ENCODE measurements at places on chromosomes 5 and 9.

DNA sequence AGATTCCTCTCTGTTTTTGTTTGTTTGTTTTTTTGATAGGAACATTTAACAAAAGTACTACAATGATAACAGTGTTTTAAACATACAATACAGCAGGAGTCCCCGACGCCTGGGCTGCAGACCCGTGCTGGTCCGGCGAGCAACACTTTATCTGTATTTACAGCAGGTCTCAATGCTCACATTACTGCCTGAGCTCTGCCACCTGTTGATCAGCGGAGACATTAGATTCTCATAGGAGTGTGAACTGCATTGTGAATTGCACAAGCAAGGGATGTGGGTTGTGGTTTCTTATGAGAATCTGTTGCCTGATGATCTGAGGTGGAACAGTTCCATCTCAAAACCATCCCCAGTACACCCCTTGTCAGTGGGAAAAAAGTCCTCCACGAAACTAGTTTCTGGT, 1068.5 kb upstream of the CDH10 start:
- DNase-seq = no peak

DNA sequence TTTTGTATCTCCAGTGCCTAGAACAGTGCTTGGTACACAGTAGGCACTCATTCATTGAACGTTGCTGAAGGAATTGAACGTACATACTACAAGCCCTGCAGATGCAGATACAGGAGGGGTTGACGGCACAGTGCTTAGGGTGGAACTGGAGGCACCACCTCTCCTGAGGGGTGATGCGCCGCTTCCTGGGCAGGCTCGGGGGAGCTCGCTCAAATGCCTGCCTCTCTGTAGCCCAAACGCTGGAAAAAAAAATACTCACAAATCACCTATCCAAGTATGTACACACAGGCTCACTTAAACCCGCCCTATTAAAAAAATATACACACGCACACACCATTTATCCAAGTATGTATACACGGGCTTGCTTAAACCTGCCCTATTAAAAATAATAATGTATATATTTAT, 536 bp upstream of the COMMD10 start:
- peak; percentile 22 for DNase-seq

DNA sequence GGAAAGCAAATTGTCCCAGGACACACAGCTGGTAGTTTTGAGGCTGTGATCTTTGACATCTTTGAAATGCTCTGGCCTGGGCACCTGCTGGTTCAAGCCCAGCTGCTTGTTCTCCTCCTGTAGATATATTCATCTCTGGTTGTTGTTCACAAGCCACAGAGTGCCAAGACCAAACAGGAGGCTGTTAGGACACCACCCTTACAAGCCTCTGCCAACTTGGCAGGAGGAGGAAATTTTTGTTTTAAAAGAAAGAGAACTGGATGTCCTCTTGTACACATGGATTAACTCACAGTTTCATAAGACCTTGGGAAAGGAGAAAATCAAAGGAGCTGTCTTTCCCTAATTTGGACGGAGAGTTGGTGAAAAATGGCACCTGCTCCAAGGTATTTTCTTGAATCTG, 8.5 kb upstream of the ZFP62 start:
- DNase-seq = no peak

DNA sequence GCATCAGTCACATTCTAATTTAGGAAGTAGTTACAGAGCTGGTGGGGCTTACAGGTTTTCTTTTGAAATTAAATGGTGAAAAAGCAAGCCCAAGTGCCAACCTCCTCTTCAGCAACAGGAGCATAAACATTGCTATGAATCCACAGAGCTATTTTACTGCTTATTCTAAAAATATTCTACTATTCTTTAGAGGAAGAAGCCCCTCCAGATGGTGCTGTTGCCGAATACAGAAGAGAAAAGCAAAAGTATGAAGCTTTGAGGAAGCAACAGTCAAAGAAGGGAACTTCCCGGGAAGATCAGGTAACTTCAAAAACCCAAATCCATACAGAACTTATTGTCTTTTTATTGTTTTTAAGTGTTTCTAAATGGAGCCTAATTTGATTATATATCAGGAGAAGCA, 202.8 kb downstream of the CWC27 start:
- no peak for DNase-seq

DNA sequence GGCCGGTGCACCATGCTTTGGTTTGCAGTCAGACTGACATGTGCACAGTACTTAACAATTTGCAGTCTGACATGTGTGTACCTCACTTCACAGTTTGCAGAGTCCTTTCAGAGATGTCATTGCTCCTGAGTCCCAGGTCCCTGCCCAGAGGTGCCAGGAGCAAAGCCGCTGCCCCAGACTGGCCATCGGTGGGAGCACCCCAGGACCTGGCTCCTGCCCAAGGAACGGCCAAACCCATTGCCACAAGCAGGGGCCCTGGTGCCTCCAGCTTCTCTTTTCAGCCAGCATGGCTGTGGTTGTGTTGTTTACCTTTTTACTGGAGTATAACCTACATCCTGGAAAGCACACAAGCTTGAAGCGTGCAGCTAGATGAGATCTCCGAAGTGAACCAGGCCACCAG, 28.6 kb downstream of the RASGEF1C start:
- DNase-seq = no peak

- DNase-seq = no peak
Observed at GRCh38 chr5:147925020-147925419, 18.7 kb upstream of the C5orf46 start.

GRCh38 chr9:94934816-94935328, 208.4 kb downstream of the AOPEP start:
- no peak for DNase-seq

DNA sequence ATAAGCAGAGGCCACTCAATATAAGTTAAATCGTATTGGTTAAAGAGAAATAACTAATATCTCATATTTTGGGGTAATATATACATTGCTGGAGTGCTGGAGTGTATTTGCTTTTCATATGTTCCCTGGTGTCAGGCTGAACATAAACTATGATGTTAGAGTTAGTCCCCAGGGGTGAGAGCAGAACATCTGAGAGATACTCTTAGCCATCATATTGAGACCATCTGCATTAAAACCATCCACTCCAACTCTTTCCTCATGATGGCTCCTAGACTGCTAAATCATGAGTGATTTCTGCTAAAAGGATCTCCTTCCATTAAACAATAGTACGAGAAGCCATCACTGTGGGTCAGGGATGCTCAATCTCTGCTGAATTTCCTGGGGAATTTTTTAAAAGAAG, 436.2 kb downstream of the DTWD2 start:
- no peak for DNase-seq

- no peak for DNase-seq
Observed at GRCh38 chr9:85425153-85425611, 316.6 kb downstream of the AGTPBP1 start.

GRCh38 chr9:18385696-18386490, 88.1 kb upstream of the ADAMTSL1 start:
- no peak for DNase-seq

DNA sequence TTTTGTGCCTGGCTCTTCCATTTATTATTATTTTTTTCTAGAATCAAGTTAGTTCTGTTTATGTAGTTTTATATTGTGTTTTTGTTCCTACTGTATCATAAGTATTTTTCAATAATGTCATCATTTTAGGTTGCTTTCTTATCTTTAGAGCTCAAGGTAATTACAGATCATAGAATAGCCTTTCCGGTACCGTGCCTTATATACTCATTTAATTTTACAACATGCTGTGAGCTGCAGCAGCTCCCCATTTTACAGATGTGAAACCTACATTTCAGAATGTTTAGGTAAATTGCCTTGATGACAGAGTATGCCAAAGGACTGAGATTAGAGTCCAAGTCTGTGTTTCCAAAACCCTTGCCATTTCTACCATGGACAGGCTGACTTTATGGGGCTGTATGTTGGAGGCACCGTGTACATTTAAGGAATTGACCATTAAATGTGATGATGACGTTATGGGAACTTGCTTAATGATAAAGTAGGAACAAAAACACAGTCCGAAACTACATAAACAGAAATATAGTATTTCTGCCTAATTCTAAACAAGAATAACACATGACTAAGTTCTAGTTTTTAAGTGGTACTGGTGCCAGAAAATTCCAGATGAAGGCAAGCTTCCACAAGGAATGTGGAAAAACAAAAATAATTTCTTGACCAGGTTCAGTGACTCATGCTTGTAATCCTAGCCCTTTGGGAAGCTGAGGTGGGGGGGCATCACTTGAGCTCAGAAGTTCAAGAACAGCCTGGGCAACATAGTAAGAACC, 97.7 kb downstream of the IQGAP2 start:
- DNase-seq = no peak

DNA sequence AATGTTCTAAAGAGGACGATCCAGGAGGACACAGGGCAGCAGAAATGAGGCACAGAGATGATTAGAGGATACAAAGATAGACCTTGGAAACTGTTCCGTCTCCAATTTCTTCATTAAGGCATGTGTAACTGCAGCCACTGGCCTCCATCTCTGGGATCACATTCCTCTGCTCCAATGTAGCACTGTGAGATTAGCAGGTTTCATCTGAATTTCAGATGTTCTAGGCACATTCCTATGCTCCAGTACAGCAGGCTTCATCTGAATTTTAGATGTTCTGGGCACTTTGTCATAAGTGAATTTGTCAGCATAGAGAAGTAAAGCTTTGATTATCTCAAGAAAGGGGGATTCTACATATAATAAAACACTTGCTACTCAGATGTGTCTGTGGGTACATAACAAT, 671.4 kb downstream of the MTRR start:
- no peak for DNase-seq

DNA sequence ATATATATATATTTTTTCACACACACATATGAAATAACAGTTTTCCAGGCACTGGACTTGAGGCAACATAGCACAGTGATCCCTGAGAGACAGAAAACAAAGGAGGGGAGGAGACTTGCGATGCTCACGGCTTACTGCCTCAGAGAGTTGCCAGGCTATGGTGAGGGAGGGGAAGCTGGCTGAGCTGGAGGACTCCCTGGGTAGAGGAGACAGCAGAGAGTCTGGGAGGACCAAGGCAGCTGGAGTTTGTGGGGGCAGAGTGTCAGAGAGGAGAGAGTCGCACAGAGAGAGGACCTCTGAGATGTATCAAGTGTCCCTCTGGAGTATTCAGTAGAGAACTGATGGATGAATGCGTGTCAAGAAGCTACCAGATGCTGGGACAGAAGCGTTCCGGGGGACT, 23.1 kb upstream of the QSOX2 start:
- DNase-seq = no peak

DNA sequence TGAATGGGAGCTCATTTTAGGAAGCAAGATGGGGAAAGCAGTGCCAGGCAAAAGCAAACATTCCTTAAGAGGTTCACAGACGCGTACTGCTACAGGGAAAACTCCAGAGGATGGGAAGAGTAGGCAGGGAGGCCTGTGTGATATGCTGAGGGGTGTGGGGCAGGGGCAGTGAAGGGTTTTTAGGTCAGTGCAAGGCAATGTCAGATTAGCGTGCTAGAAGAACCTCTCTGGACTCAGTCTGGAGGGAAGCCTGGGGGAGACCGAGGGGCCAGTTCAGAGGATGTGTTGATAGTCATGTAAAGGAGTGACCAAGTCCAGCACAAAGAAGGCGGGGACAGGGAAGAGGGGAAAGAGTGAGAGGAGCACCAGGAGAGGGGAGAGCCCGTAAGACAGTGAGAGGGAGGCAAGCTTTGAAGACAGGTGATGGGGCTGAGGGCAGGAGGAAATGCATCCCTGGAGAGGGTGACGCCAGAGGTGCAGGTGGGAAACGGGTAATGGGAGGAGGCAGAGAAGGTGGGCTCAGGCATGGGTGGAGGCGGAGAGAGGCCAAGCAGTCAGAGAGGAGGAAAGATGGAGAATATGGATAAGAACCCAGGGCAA, 134.5 kb downstream of the MTX3 start:
- DNase-seq = no peak

DNA sequence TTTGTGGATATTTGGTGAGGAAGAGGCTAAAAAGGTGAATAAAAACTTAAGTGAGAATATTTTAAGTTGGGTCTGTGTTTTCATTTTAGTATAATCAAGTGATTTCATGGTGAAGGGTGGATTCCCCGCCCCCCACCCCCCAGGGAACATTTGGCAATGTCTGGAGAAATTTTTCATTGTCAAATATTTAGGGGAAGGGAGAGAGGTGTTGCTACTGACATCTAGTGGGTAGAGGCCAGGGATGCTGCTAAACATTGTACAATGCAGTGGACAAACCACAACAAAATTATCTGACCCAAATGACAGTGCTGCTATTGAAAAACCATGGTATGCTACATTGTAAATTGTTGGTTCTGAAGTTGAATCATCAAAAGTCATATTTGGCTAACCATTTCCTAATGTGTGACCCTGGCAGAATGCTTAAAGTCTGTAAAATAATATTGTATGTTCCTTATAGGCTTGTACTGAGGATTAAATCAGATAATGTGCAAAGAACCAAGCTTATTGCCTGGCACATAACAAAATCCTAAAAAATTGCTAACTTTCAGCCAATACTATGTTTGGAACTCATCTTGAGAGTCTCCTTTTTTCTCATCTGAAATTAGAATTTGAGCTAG, 5.6 kb downstream of the C5orf24 start:
- DNase-seq = no peak

- DNase-seq = no peak
Observed at GRCh38 chr5:114335391-114335790, 26.5 kb upstream of the KCNN2 start.

GRCh38 chr9:109585796-109586195, 87.7 kb upstream of the PTPN3 start:
- no peak for DNase-seq

DNA sequence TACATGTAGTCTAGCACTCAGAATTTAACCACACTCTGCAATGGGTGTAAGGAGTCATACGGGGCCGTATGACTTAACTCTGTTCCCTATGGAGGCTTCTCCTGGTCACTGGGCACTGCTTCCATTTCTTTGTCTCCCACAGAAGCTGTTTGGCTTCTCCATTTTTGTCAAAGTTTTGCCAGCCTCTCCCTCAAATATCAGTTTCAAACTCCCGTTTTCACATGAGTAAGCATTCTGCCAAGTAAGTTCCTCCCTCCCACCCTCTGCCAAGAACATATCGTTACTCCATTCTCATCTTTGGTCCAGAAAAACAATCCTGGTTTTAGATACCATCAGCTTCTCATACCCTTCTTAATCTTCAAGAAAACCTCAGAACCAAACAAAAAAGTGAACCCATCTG, 6.1 kb downstream of the AFAP1L1 start:
- no peak for DNase-seq

DNA sequence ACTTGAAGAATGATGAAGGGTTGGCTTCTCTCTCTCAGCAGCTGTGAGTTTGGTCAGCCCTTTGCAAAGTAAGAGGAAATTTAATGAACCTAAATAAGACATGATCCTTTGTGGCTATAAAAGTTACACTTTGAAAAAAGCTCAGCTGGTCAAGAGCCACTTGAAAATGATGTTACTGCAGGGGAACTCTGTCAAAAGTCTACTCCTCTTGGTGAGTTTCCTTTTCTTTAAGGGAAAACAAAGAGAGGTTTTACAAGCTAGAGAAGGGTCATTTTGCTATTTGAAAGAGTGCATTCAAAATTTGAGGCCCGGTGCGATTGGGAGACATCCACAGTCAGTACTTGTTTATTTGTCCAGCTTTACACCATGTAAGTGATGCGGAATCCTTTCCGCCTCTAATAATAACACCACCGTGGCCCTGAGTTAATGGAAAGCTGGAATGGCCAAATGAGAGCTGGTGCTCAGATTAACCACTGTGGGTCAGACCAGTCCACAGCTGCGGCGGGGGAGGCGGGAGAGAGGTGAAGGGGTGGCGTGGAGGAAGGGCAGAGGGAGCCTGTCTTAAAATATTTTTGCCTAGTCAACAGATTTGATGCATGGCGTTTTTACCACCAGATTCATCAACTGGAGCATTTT, 404.0 kb downstream of the TLE4 start:
- no peak for DNase-seq
